ENCODE measurements at places on chromosomes 11 and 22.

DNA sequence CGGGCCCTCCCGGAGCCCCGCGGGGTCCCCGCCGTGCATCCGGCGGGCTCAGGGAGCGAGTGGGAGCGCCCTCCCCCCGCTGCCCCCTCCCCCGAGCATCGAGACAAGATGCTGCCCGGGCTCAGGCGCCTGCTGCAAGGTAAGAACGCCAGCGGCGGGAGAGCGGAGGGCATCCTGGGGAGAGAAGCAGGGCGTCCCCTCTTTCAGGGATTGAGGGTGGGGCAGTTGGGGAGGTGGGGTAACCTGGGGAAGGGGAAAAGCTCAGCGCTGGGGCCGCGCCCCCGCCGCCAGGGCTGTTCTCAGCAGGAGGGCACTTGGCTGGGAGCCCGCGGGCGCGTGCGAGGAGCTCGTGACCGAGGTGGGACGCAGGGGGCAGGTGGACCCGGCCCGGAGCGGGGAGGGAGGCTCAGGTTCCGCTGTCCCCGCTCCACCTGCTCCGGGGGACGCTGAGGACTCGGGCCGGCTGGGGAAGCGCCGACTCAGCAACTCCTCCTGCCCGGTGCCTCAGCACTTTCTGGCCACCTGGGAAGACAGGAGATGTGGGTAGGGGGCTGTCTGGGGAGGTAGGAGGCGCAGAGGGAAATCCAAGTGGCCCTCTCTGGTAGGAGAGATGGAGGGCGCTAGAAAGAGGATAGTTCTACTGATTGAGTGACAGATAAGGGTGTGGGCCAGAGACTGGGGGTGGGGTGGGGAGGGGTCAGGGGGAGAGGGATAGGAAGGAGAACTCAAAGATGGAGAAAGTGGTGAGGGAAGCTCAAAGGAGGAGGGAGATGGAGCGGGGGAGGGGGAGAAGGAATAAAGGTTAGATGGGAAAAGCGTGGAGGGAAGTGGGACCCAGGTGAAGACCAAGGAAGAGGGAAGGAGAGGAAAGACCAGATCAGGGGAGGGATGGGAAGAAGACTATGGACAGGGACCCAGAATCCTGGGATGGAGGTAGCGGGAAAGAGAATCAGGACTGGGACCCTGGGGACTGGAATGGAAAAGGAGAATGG lies 726 bp downstream of the RTN4RL2 start:
- DNase-seq = no peak

DNA sequence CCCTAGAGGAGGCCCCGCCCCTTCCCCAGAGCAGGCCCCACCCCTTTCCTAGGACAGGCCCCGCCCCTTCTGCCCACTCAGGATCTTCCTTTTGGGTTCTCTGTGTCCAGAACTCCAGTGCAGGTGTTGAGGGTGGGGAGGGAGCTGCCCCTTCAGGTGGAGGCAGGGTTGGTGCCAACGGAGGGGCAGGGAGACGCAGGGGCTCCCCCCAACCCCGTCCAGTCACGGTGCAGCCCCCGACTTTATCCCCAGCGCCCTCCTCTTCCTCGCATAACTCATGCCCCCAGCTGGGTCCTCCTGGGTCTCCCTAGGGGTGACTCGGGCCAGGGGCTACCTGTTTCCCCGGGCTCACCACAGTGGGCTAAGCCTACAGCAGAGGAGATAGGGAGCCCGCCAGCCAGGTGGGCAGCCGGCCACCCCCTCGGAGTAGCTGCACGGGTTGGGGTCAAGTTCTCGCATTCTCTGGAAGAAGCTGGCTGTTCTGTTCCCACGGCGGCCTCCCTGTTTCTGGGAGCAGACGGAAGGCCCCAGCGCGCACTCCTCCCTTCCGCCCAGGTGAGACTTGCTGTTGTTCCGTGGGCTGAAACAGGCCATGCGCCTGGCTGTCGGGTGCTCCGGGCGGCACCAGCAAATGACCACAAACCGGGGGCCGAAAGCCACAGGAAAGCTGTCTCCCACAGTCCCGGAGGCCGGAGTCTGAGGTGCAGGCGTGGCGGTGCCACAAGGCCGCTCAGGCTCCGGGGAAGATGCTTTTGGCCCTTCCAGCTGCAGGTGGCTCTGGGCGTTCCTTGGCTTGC lies 38.9 kb downstream of the MUC2 start:
- no peak for DNase-seq

- DNase-seq = no peak
Measured at GRCh38 chr22:49724030-49724892, 103.4 kb downstream of the BRD1 start.

GRCh38 chr11:124894606-124895430 lies 2.8 kb downstream of the ROBO4 start:
- no peak for DNase-seq

DNA sequence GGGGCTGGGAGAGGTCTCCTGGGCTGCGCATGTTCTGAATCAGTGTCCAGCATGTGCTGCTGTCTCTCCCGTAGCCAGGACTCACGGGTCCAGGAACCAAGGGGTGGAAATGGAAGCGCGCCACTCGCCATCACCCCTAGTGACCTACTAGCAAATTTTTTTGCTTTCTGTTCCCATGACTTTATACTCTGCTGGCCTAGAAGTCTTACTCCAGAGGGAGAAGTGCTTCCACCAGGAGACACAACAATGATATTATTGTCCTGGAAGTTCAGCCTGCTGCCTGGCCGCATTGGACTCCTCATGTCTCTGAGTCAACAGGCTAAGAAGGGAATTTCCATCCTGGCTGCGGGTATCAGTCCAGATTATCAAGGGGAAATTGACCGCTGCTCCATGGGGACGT lies 729.7 kb downstream of the BRD1 start:
- no peak for DNase-seq
